GM18507 (cell line): ENCODE measurements at places on chromosomes 6 and 20.

DNA sequence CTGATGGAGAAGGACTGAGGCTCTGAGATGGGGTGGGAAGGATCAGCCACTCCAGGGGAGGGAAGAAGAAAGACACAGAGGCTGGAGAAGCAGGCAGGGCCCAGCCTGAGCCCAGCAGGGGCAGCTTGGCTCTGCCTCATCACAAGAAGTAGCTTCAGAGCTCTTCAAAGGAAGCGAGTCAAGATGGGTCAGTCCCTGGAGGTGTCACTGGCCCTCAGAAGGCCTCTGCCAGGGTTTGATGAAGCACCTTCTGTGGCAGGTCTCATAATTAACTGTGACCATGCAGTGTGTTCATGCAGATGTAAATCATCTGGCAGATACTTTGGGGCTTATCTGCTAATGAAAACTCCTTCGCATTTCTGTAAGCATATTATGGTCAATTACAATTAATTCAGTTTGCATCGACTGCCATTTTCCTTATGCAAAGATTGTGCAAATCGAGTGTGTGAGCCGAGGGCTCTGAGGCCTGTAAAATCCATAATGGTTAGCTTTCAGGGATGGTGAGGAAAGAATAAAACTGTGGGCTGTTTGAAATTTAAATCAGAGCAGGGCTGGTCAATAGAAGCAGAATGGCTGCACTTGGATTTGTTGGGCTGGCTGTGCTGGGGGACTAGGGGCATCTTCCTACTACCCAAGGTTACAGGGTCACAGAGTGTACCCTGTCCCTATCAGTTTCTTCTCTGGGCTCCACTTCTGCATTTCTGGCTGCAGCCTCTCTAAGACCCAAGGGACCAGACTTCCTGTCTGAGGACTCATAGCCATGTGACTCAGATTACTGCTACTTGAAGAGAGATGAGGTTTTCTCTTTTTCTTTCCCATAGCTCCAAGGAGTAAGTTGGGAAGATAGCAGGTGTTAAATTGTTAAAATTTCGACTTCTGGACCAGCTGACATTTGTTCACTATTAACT is 376.6 kb downstream of the DHX35 start:
- peak; percentile 42 for DNase-seq

- no peak for DNase-seq
Observed at GRCh38 chr6:170445971-170446370, 107.1 kb downstream of the PSMB1 start.

- peak; percentile 60 for DNase-seq
Observed at GRCh38 chr6:6918216-6918983, 189.4 kb upstream of the RREB1 start.

- DNase-seq, result no peak
Observed at GRCh38 chr20:19320005-19320404, 107.6 kb downstream of the SLC24A3 start.

- no peak for DNase-seq
Observed at GRCh38 chr6:3715285-3715684, 36.2 kb downstream of the PXDC1 start.

DNA sequence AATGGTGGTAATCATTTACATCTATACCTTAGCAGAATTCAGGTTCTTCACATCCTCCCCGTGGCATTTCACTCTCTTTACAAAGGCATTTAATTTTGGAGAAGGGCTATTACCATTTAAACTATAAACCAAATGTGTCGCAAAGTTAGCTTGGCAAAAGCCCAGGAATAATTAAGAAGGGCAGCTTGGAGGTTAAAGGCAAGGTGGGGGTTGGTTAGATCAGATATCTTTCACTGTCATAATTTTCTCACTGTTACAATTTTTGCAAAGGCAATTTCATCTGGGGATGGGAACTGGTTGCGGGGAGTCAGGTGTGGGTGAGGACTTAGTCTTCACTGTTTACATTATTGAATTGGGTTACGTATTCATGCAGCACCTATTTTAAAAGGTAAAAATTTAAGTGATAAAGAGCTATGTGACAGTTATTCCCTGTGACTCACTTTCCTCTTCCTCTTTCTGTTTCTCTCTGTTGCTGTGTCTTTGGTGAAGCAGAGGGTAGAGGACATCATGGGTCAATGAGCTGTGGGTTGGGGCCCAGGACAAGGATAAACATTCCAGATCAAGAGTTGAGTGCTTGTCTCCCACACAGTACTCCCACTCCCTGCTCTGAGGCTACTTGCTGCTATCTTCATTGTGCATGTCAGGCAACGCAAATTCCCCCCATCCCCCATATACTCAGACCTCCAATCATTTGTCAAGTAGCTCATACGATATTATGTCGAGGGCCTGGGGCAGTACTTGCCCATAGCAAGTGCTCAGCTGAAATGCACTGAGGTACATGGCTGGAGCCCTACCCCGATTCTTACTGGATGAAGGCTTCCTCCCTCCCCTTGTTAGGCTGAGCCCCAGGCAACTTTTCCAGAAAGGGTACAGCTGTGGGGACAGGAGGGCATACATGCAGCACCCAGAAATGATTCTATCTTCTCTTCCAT is 223.1 kb upstream of the MYLIP start:
- no peak for DNase-seq

- DNase-seq, result no peak
Observed at GRCh38 chr6:187210-187861, 105.0 kb upstream of the DUSP22 start.

DNA sequence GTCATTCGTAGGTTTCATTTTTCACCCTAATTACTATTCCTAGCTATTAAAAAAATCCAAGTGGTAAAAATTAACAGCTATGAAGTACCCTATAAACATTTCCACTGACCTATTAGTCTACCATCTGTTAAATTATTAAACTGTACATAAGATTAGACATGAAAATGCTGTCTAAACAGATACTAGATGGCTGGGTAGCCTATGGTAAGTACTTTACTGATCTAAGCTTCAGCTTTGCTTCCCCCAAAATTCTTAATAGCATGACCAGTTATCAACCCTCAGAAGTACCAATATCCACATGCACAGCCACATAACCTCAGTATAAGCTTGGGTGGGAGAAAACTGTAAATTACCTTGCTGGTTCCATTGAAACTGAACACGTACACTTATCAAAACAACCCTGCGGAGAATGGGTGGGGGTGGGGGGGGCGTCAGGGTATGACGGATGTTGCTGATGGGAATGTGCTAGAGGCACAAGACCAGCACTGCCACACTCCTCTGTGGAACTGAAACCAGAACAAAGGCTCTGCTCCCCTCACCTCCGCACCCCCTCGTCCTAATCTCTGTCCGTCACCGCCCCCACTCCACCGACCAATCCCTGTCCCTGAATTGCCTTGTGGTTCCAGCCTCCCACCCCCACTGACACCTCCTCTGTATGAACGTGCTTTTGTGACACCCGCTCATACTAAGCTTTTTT is 45.3 kb downstream of the B4GALT5 start:
- DNase-seq, result peak; percentile 65

GRCh38 chr6:4914420-4915159 is 89.2 kb downstream of the RPP40 start:
- no peak for DNase-seq

DNA sequence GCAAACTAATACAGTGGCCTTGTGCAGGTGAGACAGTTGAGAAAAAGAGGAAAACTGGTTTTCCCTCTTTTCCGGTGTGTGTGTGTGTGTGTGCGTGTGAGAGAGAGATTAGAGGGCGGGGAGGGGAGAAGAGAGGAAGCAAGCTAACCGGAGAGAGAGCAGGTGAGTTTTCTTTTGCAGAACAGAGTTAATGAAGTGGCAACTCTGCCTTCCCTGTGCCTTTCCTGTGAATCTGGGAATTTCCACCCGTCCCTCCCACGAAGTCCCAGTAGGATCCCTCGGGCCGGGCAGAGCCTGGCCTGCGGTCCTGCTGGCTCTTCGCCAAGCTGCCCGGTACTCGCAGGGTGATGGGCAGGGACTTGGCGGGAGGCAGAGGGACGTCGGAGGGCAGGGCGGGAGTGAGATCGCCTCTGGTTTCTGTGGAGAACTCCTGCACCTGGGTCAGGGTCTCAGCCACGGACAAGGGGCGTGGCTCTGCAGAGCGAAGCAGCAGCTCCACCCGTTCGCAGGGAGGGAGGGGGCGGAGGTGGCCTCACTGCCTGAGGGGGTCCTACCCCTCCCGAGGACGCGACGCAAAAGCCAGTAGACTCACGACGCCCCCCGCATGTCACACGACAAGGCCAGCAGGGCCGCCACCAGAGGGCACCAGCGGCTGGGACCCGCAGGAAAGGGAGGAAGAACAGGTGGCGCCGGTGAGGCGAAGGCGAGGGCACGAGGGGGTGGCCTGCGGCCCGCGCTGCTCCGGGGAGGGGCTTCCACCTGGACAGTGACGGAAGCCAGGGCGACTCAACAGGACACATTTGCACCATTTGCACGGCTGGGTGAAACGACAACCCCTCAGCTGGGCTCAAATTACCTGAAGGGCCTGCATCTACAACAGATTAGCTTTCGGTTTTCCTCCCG is 51.2 kb upstream of the RNF182 start:
- peak; percentile 40 for DNase-seq

- no peak for DNase-seq
Observed at GRCh38 chr6:43940071-43940392, 170.0 kb downstream of the VEGFA start.

GRCh38 chr6:148874698-148875293 is 128.0 kb downstream of the UST start:
- DNase-seq, result no peak

DNA sequence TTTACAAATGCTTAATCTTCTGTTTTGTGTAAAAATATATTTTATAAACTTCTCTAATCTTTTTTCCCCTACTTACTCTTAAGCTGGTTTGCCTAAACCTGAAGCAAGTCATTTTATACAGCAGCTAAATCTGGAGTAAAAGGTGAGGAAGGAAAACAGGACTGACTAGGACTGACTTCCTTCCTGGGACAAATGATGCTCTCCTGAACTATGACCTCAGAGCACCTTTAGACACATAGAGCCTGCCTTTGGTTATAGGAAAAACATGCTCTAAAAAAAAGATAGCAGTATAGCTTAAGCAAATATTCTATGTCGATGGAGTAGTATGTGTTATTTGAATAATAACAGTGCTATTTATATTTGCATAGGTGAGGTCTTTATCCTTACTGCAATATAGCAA is 21.5 kb upstream of the ADGRG6 start:
- DNase-seq, result no peak

- DNase-seq, result no peak
Observed at GRCh38 chr6:75436869-75437268, 56.7 kb downstream of the FILIP1 start.

- no peak for DNase-seq
Observed at GRCh38 chr6:137363805-137364138, 130.4 kb downstream of the OLIG3 start.

DNA sequence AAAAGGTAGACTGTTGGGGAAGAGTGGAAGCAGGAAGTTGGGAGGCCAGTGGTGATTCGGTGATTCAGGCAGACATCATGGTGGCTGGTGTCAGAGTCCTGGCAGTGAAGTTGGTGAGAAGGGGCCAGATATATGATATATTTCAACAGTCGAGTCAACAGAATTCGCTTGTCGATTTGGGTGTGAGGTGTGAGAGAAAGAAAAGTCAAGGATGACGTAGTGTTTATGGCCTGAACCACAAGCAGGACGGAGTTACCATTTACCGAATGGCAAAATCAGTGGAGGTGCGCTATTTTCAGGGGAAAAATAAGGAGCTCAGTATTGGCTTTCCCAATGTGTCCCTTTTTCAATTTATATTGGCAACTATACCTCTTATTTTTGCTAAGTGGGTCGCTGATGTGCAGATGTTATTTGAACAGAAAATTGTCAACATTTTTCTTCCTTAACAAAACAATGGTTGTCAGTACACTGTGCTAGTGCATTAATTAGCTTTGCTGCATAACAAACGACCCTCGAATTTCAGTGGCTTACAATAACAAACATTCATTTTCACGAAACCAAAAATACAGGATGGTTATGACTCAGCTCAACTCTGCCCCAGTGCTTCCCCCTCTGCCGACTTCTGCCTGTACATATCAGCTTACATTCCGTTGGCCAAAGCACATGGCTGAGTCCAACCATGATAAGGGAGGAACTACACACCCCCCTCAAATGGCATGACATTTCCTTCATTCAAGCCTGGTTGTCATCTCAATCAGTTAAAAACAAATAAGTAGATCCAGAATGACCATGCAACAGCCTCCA is 255.0 kb upstream of the ZFP64 start:
- DNase-seq, result no peak

DNA sequence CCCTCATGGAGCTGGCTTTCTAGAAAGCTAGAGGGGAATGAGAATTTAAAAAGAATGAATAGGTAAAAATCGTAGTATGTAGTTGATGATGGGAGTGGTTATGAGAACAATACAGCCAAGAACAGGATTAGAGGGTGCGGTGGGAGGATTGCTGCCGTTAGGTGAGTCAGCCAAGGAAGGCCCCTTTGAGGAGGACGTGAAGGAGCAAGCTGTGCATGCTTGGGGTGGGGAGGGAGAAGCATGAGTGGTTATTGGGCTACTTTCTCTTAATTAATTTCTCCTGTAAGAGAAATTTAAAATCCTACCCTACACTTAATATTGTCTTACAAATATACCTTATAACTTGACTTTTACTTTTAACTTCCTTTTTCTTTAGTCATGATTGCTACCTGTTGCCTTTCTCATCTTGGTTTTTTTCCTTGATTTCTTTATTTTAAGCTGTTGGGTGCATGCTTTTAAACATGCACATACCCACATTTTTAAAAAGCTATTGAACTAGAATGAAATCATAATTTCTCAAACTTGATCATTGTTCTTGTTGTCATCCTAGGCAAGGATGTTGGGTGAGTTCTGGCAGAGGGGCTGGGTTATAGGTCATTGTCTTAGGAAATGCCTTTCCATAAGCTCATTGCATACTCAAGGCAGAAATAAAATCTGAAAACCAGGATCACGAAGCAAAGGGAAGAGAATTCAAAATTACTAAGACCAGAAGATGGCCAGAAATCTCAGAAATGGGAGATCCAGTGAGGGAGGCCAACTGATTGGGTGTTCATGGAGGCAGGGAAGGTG is 114.5 kb downstream of the TCP11 start:
- no peak for DNase-seq

- DNase-seq, result no peak
Observed at GRCh38 chr6:166489301-166490155, 97.0 kb downstream of the RAMACL start.

DNA sequence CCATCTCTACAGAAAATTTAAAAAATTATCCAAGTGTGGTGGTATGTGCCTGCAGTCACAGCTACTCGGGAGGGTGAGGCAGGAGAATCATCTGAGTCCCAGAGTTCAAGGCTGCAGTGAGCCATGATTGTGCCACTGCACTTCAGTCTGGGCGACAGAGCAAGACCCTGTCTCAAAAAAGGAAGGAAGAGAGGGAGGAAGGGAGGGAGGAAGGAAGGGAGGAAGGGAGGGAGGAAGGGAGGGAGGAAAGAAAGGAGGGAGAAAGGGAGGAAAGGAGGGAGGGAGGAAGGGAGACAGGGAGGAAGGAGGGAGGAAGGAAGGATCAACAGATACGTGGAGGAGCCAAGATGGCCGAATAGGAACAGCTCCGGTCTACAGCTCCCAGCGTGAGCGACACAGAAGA is 90.1 kb downstream of the ZNF217 start:
- no peak for DNase-seq

DNA sequence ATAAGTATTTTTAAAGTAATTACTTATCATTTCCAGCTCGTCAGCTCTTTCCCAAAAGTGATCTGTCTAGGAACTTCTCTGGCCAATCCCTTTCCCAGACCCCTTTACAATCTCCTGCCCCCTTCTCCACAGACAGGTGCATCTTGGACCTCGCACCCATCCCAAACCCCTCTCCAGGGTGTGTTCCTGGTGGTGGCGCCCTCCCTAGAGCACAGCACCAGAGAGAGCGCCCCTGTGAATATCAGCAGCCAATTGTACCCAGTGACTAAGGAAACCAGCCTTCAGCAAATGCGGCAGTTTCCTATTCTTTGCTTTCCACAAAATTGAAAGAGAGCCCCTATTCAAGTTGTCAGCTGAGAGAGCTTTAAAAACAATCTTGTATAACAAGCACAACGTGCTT is 157.7 kb downstream of the RNASET2 start:
- DNase-seq, result no peak
